Aorta (tissue), 5 donors: ENCODE measurements at places on chromosomes 11 and 22.

- DNase-seq, result no peak
- H3K4me1 ChIP-seq, result no peaks in the 10 kb centered on the region
- no peak overlapping the region for H3K27ac ChIP-seq
- no peaks in the 10 kb centered on the region for H3K27me3 ChIP-seq
- H3K4me3 ChIP-seq, result no peak overlapping the region
Observed at GRCh38 chr22:26170795-26171580, 1.7 kb downstream of the SEZ6L start.

- no peaks in the 10 kb centered on the region for H3K27me3 ChIP-seq
- no peaks in the 10 kb centered on the region for H3K4me1 ChIP-seq
- H3K27ac ChIP-seq, result no peak overlapping the region
- H3K4me3 ChIP-seq, result no peak overlapping the region
Observed at GRCh38 chr11:96863520-96863919, 473.7 kb downstream of the JRKL start.

DNA sequence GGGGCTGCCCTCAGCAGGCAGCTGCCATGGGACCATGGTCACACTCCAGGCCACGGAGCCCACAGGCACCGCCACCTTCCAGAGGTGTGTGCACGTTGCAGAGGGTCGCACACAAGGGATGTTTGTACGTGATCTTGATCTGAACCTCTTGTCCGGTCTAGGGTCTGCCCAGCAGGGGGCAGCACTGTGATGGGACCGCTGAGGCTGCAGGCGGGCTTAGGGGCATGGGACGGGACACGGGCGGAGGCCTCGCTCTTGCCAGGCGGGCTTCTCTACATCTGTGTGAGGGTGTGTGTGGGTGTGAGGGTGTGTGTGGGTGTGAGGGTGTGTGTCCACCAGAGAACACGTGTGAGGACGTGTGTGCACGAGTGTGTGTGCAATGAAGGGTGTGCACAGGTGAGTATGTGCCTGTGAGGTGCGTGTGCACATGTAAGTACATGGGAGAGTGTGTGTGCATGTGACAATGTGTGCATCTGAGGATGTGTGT, 52.4 kb downstream of the CACNA1I start:
- H3K4me3 ChIP-seq, result no peak overlapping the region
- H3K27me3 ChIP-seq, result no peaks in the 10 kb centered on the region
- DNase-seq, result peak; percentile 57
- H3K4me1 ChIP-seq, result no peaks in the 10 kb centered on the region
- H3K36me3 ChIP-seq, result no peaks in the 10 kb centered on the region

GRCh38 chr11:46285594-46286033, 8.2 kb downstream of the CREB3L1 start:
- H3K27me3 ChIP-seq, result no peaks in the 10 kb centered on the region
- H3K4me1 ChIP-seq, result no peaks in the 10 kb centered on the region
- no peak overlapping the region for H3K27ac ChIP-seq

- peak; percentile 92 for DNase-seq
- H3K27me3 ChIP-seq, result no peaks in the 10 kb centered on the region
- no peaks in the 10 kb centered on the region for H3K4me1 ChIP-seq
- H3K4me3 ChIP-seq, result no peak overlapping the region
- H3K36me3 ChIP-seq, result peaks cover 3% of the 10 kb centered on the region
- no peak overlapping the region for H3K27ac ChIP-seq
Observed at GRCh38 chr11:68383976-68384501, 71.6 kb downstream of the LRP5 start.

DNA sequence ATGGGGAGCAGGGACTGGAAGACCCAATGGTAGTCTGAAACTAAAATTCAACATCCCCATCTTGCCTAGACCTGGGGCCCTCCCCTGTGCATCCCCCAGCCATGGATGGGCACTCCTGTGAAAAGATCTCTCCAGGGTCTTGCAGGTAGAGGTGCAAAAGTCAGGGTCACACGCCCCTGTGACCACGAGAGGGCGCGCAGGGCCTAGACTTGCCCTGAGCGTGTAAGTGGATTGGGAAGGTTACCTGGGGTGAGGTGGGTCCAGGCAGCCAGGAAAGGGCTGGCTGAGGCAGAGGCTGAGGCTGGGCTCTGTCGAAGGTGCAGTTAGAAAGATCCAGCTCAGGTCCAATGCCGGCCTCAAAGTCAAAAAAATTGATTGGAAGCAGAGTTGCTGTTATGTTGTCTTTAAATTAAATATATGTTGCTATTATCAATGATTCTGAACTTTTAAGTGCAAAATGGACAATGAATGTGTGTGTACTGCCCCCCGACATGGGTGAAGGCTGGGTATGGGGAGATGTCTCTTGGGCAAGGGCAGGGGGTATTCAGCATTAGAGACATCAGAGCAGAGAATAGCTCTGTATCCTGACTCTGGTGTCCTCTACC, 4.8 kb upstream of the POU2F3 start:
- H3K4me1 ChIP-seq, result no peaks in the 10 kb centered on the region
- H3K4me3 ChIP-seq, result no peak overlapping the region
- no peaks in the 10 kb centered on the region for H3K36me3 ChIP-seq

DNA sequence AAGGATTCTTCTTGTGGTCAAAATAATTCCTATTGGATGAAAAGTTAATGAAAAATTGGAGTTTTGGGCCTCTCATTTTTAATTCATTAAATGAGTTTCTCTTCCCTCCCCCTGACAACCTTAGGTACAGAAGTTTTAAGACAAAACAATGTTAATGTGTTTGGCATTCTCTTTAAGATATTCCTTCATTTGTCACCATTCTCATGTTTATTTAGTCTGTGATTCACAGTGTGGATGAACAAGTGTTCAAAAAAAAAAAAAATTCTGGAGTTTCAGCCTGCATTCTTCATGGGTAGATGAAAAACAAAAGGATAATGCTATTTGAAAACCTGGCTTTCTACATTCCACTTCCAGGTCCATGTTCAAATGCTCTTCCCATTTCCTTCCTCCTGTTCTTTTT, 172.6 kb upstream of the LUZP2 start:
- H3K36me3 ChIP-seq, result no peaks in the 10 kb centered on the region
- H3K4me3 ChIP-seq, result no peak overlapping the region
- H3K4me1 ChIP-seq, result no peaks in the 10 kb centered on the region
- H3K27ac ChIP-seq, result no peak overlapping the region
- DNase-seq, result no peak

DNA sequence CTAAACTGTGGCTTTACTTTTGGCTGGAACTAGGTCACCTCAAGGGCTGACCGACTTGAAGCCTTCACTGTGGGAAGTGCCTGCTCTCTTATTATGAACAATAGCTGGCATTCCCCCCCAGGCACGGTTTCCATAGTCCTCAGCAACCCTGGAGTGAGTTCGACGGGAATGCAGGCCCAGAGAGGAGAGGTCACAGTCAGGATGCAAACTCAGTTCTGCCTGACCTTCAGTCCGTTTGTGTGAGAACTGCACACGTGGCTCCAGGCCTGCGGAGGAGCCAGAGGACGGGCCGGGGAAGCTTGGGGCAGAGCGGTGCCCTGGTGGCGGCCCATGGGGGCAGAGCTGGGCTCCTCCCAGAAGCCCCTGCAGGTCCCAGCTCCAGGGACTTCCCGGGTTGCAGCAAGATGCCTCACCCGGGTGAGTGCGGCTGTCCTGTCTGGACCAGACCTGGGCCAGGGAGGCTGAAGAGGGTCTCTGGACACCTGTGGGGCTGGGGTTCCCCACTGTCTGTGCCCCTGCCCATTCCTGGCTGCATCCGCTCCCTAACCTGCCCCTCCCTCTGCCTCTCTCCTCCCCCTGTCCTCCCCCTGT, 17.2 kb downstream of the SLC25A18 start:
- no peak overlapping the region for H3K4me3 ChIP-seq
- H3K27me3 ChIP-seq, result no peaks in the 10 kb centered on the region
- no peak for DNase-seq
- no peaks in the 10 kb centered on the region for H3K4me1 ChIP-seq
- no peak overlapping the region for H3K27ac ChIP-seq

DNA sequence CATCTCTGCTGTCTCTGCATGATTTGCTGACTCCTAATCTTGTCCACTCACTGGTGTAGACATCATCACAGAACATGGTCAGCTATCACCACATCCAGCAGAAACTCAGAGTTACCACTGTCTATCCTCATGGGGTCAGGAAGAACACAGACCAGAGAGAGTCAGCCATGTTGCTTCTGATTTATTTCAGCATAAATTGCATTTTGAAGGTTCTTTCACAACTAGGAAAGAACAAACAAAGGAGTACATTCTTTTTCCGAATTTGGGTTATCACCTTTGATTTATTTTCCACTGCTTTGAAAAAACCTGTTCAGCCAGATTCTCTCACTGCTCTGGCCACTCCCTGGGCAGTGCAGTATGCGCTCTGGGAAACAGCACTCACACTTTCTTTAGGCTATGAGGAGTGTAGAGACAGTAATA, 172.0 kb upstream of the MTMR2 start:
- no peak overlapping the region for H3K4me3 ChIP-seq
- DNase-seq, result no peak
- no peak overlapping the region for H3K27ac ChIP-seq
- no peaks in the 10 kb centered on the region for H3K36me3 ChIP-seq

DNA sequence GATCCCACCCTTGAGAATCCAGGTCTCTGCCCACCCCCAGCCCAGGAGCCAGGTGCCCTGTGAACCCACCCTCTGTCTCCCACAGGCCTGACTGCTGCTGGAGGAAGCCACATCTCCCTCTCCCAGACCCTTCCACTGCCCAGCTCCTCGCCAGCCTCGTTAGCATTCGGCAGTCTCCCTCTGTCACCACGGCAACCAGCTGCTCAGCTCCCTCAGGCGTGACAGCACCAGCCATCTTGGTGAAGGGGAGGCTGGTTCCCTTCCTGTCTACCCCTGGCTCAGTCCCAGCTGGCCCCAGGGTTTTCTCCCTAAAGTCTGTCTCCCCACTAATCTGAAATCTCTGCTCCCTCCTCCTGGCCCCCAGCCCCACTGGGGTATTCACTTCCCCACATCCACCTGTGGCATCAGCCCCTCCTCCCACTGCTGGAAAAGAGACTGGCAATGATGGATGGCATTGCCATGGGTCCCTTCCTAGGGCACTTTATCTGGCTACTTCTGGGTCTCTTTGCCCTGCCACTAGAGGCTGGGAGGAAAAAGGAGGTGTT, 28.1 kb downstream of the NRXN2 start:
- no peak for DNase-seq
- H3K36me3 ChIP-seq, result no peaks in the 10 kb centered on the region
- no peak overlapping the region for H3K4me3 ChIP-seq
- no peak overlapping the region for H3K27ac ChIP-seq

DNA sequence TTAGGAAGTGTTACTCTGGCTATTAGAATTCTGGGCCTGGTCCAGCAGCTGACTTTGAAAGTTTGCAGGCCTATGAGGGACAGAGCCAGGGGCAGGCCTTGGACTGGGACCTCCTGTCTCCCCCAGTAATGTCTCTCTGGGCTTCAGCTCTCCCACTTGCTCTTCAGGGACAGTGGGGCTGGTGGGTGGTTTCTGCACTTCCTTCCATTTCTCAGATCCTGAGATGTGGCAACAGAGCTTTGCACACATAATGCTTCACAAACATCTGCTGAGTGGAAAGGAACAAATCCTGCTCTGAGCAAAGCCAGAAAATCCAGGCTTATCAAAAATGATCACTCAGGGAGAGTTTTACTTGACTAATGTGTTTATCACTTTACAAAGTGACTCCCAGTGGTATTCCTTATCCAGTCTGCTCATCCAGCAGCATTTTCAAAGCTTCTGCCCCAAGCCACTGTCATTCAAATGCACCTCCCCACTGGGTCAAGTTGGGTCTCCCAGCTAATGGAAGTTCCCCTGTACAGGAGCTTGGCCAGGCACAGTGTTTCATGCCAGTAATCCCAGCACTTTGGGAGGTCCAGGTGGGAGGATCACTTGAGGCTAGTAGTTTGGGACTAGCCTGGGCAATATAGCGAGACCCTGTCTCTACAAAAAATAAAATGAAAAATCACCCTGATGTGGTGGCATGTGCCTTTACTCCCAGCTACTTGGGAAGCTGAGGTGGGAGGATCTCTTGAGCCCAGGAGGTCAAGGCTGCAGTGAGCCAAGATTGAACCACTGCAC, 13.5 kb upstream of the OSBP2 start:
- H3K36me3 ChIP-seq, result no peaks in the 10 kb centered on the region
- no peak for DNase-seq
- no peaks in the 10 kb centered on the region for H3K4me1 ChIP-seq
- no peak overlapping the region for H3K27ac ChIP-seq
- H3K4me3 ChIP-seq, result no peak overlapping the region

- H3K27me3 ChIP-seq, result no peaks in the 10 kb centered on the region
- H3K4me1 ChIP-seq, result no peaks in the 10 kb centered on the region
- DNase-seq, result no peak
- no peaks in the 10 kb centered on the region for H3K36me3 ChIP-seq
Observed at GRCh38 chr11:66907751-66908630, 50.2 kb downstream of the PC start.

DNA sequence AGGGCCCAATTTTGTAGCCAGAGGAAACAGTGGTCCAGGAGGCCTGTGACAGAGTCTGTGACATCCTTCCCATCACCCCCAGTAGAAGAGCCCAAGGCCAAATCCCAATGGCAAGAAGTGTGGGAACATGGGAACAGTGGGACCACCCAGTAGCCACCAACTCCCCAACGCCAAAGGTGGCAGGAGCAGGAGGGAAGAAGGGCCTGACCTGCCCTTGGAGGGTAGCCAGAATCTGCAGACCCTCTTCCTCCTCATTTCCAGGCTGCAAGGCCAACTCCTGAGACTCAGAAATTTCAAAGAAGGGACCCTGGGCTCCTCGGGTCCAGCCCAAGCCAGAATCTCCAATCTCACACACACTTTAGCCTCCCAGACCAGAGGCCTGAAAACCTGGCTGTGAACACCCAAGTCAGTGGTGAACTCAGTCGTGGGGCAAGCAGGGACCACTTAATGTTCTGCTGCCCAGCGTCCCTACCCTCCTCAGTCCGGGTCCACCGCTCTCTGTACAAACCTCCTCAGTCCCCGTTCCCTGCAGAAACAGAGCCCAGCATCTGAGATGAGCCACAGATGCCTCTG, 6.2 kb downstream of the RAB3IL1 start:
- no peaks in the 10 kb centered on the region for H3K4me1 ChIP-seq
- DNase-seq, result no peak
- no peak overlapping the region for H3K4me3 ChIP-seq
- no peak overlapping the region for H3K27ac ChIP-seq

DNA sequence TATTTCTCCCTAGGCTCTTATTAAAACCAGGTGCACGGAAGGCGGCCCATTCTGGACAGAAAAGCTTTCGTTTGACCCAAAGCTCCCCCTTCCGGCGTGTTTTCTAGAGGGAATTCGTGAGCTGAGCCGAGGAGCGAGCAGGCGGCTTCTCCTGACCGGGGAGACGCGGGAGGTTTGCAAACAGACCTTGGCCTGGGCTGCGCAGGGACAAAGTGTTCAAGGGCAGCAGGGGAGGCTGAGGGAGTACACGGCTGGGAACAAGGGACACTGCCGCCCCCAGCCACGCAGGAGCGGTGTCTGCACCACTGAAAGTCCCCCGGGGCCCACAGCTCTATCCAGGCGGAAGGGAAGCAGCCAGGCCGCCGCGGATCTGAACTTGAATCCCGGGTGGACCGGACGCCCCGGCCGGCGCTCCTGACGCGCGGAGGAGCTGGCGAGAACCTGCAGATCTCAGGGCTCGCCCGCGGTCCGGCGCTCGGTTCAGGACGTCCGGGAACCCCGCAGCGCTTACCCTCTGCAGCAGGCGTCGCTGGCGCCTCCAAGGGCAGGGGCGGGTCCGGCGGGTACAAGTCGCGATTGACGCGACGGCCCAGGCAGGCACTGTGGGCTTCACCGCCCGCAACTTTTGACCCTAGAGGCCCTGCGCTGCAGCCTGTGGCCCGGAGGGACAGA, 101.9 kb downstream of the WT1 start:
- H3K27ac ChIP-seq, result no peak overlapping the region
- DNase-seq, result peak; percentile 59
- no peaks in the 10 kb centered on the region for H3K27me3 ChIP-seq
- no peaks in the 10 kb centered on the region for H3K36me3 ChIP-seq
